ENCODE measurements at places on chromosomes 2 and 18. TPM values are rescaled to one million over a fixed set of nuclear protein-coding genes. Genes with fewer than 3 reads are reported as not detected.

The UGT1A4 gene
- total RNA-seq, result 0.21 TPM

The TMEM17 gene
- total RNA-seq, result 3.2 TPM

The CD226 gene
- total RNA-seq, result 6.3 TPM

The KCNS3 gene
- 18.2 TPM for total RNA-seq

The RIT2 gene
- not detected for total RNA-seq

The UGT1A6 gene
- 2.3 TPM for total RNA-seq

DNA sequence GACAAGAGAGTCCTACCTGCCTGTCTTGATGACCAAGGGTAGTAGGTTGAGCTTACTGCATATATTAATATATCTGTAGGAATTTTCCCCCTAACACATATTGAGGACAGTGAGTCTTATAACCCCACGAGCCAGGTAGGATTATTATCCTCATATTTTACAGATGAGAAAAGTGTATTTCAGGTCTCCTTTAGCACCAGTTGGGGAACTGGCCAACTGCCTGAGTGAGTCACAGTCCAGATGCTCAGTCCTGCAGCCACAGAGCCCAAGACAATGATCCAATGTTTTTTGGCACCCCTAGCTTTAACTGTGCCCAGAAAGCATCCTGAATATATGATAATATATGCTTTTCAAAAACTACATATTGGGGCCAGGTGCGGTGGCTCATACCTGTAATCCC lies 30.8 kb upstream of the GLS start:
- no peaks in the 10 kb centered on the region for H3K27me3 ChIP-seq
- H3K36me3 ChIP-seq, result no peaks in the 10 kb centered on the region
- no peak overlapping the region for H3K4me3 ChIP-seq
- no peak for DNase-seq
- no peaks in the 10 kb centered on the region for H3K4me1 ChIP-seq
- no peak overlapping the region for H3K27ac ChIP-seq

DNA sequence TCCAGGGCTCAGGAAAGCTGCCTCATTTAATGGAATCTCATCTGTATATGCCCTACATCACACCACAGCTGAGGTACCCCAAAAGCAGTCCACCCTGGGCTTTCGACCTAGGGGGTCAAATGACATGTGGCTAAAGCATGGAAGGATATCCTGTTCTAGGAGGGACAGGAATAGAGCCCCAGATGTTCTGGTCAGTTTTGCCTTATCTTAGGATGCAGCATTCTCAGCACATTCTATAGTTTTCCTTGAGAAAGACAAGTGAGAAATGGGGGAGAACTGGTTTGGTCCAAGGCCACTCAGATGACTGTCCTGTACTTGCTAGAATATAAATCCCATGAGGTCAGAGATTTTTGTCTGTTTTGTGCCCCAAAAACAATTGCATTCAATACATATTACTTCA lies 688.0 kb upstream of the ZEB2 start:
- H3K36me3 ChIP-seq, result no peaks in the 10 kb centered on the region
- H3K4me1 ChIP-seq, result no peaks in the 10 kb centered on the region
- DNase-seq, result peak; percentile 38
- no peak overlapping the region for H3K27ac ChIP-seq
- H3K4me3 ChIP-seq, result no peak overlapping the region
- H3K27me3 ChIP-seq, result no peaks in the 10 kb centered on the region

DNA sequence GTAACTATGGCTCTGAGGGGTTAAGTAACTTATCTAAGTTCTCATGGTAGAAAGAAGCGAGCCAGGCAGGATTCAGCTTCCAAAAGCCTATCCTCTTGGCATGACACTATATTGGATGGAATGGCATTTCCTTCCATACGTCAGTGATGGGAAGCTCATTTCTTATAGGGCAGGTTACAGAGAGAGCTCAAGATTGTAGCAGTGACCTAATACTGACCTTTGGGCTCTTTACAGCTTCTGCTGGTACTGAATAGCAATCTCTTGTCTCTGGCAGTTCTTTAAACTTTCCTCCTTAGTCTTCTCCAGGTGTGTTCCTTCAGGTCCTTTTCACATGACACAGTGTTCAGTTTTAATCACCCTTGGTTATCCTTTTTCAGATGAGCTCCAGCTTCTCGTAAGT lies 133.0 kb downstream of the HRH4 start:
- H3K4me3 ChIP-seq, result no peak overlapping the region
- no peaks in the 10 kb centered on the region for H3K4me1 ChIP-seq
- H3K27me3 ChIP-seq, result no peaks in the 10 kb centered on the region
- H3K27ac ChIP-seq, result no peak overlapping the region
- no peaks in the 10 kb centered on the region for H3K36me3 ChIP-seq
- no peak for DNase-seq

DNA sequence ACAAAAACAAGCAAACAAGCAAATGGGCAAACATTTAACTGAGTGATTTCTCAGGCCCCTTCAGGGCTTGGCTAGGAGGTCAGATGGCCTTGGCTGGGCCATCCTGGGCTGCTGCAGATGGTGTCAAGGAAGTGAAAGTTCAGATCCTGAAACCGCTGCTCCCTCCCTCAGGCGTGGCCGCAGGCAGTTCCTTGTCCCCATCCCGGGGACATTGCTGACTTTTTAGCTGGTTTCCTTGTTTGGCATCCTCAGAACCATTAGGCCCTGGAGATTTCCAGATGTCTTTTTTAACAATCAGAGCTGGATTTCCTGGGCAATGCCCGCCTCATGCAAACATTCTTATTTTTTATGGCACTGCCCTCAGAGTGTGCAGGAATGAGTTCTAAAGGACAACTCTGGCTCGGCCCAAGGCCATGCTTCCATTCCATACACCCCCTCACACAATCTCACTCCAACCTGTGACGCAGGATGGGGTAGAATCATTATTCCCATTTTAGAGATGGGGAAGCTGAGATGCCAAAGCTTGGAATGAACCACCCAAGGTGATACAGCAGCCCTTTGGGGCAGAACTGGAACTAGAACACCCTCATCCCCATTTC lies 86.1 kb upstream of the ZCCHC2 start:
- DNase-seq, result no peak
- peak overlapping the region; percentile 62 for H3K27ac ChIP-seq
- no peaks in the 10 kb centered on the region for H3K36me3 ChIP-seq
- H3K4me1 ChIP-seq, result peaks cover 3% of the 10 kb centered on the region
- H3K27me3 ChIP-seq, result no peaks in the 10 kb centered on the region

GRCh38 chr2:29054430-29054829 lies 19.9 kb downstream of the PCARE start:
- H3K27me3 ChIP-seq, result no peaks in the 10 kb centered on the region
- no peak for DNase-seq
- no peaks in the 10 kb centered on the region for H3K4me1 ChIP-seq
- H3K4me3 ChIP-seq, result no peak overlapping the region
- no peaks in the 10 kb centered on the region for H3K36me3 ChIP-seq

GRCh38 chr2:227480528-227480927 lies 8.6 kb downstream of the AGFG1 start:
- no peak overlapping the region for H3K4me3 ChIP-seq
- no peak for DNase-seq
- H3K27ac ChIP-seq, result no peak overlapping the region
- H3K4me1 ChIP-seq, result peaks cover 7% of the 10 kb centered on the region
- no peaks in the 10 kb centered on the region for H3K27me3 ChIP-seq

DNA sequence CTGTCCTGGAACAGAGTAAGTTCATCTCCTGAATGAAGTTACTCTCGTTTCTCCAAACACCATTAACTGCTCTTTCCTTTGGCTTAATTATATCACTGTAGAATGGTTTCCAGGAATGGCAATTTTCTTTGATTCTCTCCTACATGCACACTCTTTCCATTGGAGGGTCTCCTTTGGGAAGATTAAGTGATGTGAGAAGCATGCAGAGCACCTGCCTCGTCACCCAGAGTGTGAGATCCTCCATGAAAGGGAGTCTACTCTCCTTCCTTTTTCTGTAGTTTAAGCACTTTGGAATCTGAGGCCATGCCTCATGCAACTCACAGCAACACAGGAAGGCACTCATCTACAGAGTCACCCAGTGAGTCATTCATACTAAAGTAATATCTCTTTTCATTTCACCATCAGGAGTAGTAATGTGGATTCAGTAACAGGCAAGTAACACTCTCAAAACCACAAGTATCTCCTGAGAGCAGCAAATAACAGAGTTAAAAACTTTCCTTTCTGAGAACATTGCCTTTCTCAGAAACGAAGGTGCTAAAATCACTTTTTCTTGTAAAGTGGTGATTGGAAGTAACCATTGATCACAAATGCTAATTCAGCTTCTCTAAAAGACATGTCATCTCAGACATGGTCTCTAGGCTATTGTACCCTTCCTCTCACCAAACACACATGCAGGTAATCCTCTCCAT lies 52.8 kb upstream of the IL1RL1 start:
- no peaks in the 10 kb centered on the region for H3K4me1 ChIP-seq
- H3K27me3 ChIP-seq, result no peaks in the 10 kb centered on the region
- H3K27ac ChIP-seq, result no peak overlapping the region
- H3K36me3 ChIP-seq, result no peaks in the 10 kb centered on the region

GRCh38 chr18:36217348-36217747 lies 30.1 kb downstream of the MOCOS start:
- no peak overlapping the region for H3K4me3 ChIP-seq
- no peaks in the 10 kb centered on the region for H3K27me3 ChIP-seq
- no peak for DNase-seq
- H3K36me3 ChIP-seq, result no peaks in the 10 kb centered on the region
- no peaks in the 10 kb centered on the region for H3K4me1 ChIP-seq
- no peak overlapping the region for H3K27ac ChIP-seq

- H3K4me3 ChIP-seq, result no peak overlapping the region
- peaks cover 2% of the 10 kb centered on the region for H3K36me3 ChIP-seq
- no peaks in the 10 kb centered on the region for H3K27me3 ChIP-seq
- peaks cover 9% of the 10 kb centered on the region for H3K4me1 ChIP-seq
- DNase-seq, result no peak
Observed at GRCh38 chr2:100919316-100919715, 82.8 kb upstream of the RPL31 start.

DNA sequence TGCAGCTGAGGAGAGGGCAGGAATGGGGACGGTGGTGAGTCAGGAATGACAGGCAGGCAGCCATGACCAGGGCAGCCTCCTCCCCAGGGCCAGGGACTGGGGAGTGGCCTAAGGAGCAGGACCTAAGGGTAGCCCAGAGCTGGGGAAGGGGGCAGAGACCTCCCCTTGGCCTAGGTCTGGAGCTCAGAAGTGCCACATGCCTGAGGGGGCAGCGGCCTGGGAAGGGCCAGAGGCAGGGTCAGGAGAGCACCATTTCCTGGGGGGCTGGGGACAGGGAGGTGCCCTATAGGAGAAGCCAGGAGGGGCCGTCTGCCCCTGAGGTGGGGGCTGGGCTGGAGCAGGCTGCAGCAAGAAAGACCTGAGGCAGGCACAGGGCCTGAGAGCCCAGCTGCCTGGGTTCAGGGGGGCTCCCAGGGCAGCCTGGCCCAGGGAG lies 20.9 kb downstream of the CFLAR start:
- H3K36me3 ChIP-seq, result peaks cover 35% of the 10 kb centered on the region
- H3K4me1 ChIP-seq, result peaks cover 7% of the 10 kb centered on the region
- no peak for DNase-seq
- no peak overlapping the region for H3K4me3 ChIP-seq
- H3K27ac ChIP-seq, result peak overlapping the region; percentile 78

DNA sequence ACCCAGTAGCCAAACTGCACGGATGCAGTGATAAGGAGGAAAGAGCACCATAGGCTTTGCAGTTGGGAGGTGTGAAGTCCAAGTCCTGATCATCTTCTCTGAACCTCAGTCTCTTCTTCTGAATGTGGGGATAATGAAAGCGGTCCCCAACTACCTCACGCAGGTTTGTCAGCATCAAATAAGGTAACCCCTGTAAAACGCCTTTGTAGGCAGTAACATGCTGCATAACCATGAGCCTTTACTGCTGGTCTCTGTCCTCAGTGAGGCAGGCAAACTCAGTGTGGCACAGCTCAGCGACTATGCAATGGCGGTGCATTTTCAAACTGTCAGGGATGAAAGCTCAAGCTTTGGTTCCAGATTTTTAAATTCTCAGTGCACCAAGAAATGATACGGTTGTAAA lies 46.1 kb downstream of the DNMT3A start:
- DNase-seq, result no peak
- no peaks in the 10 kb centered on the region for H3K36me3 ChIP-seq
- no peaks in the 10 kb centered on the region for H3K27me3 ChIP-seq
- H3K4me1 ChIP-seq, result peaks cover 7% of the 10 kb centered on the region
- peak overlapping the region; percentile 34 for H3K27ac ChIP-seq

- DNase-seq, result no peak
- H3K4me3 ChIP-seq, result no peak overlapping the region
- no peaks in the 10 kb centered on the region for H3K4me1 ChIP-seq
- H3K27me3 ChIP-seq, result no peaks in the 10 kb centered on the region
Observed at GRCh38 chr2:151049746-151050145, 211.9 kb downstream of the RBM43 start.

GRCh38 chr2:142819411-142819810 lies 58.1 kb upstream of the KYNU start:
- no peaks in the 10 kb centered on the region for H3K36me3 ChIP-seq
- H3K4me3 ChIP-seq, result no peak overlapping the region
- no peak overlapping the region for H3K27ac ChIP-seq
- DNase-seq, result no peak
- no peaks in the 10 kb centered on the region for H3K27me3 ChIP-seq
- H3K4me1 ChIP-seq, result no peaks in the 10 kb centered on the region

GRCh38 chr2:11681722-11682589 lies 12.0 kb upstream of the NTSR2 start:
- peaks cover 7% of the 10 kb centered on the region for H3K27me3 ChIP-seq
- peaks cover 5% of the 10 kb centered on the region for H3K4me1 ChIP-seq
- no peaks in the 10 kb centered on the region for H3K36me3 ChIP-seq
- no peak overlapping the region for H3K27ac ChIP-seq

DNA sequence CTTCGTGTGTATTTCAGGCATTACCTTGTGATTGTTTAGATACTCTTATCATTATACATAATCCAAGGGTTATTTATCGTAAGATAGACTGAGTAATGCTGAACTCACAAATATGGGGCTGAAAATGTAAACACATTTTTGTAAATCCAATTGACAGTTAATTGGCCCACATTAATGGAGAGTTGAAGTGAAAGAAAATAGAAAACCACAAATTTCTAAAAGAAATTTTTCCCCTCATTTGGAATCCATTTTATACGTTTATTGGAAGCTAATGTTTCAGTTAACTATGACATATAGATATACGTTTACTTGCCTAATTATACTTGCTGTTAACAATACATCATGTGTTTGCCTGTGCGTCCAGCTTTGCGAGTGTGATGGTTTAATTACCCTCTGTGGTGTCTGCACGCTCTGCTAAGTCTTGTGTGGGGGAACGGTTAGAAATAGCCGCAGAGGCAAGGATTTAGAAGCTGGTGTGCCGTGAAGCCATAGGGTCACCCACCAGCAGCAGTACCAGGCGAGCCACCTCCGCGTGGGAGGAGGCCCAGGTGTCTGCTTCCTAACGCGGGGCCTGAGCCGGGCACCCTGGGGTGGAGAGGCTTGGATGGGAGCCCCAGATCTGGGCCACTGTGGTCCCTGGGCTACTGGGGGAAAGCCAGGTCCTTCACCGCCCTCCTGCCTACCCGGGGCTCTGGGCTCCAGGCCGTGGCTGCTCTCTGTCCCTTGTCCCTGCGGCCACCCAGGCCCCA lies 38.0 kb downstream of the TSHZ1 start:
- H3K4me3 ChIP-seq, result no peak overlapping the region
- peak overlapping the region; percentile 76 for H3K27ac ChIP-seq
- peaks cover 14% of the 10 kb centered on the region for H3K4me1 ChIP-seq
- no peaks in the 10 kb centered on the region for H3K36me3 ChIP-seq

- DNase-seq, result no peak
- no peak overlapping the region for H3K27ac ChIP-seq
- no peak overlapping the region for H3K4me3 ChIP-seq
- H3K36me3 ChIP-seq, result no peaks in the 10 kb centered on the region
Observed at GRCh38 chr2:216845426-216845825, 14.4 kb downstream of the TNP1 start.

- DNase-seq, result no peak
- no peak overlapping the region for H3K4me3 ChIP-seq
- no peaks in the 10 kb centered on the region for H3K36me3 ChIP-seq
- no peaks in the 10 kb centered on the region for H3K27me3 ChIP-seq
Observed at GRCh38 chr2:201320701-201321100, 36.4 kb downstream of the FLACC1 start.

- no peak overlapping the region for H3K27ac ChIP-seq
- DNase-seq, result no peak
- H3K4me3 ChIP-seq, result no peak overlapping the region
- no peaks in the 10 kb centered on the region for H3K4me1 ChIP-seq
Observed at GRCh38 chr2:178427458-178427857, 23.5 kb downstream of the PRKRA start.

All from lung (tissue), 17 donors.